NCI-H748 treated with DMSO at 0.1 percent for 48 hours (cell line): ENCODE measurements at places on chromosomes 12 and 14.

DNA sequence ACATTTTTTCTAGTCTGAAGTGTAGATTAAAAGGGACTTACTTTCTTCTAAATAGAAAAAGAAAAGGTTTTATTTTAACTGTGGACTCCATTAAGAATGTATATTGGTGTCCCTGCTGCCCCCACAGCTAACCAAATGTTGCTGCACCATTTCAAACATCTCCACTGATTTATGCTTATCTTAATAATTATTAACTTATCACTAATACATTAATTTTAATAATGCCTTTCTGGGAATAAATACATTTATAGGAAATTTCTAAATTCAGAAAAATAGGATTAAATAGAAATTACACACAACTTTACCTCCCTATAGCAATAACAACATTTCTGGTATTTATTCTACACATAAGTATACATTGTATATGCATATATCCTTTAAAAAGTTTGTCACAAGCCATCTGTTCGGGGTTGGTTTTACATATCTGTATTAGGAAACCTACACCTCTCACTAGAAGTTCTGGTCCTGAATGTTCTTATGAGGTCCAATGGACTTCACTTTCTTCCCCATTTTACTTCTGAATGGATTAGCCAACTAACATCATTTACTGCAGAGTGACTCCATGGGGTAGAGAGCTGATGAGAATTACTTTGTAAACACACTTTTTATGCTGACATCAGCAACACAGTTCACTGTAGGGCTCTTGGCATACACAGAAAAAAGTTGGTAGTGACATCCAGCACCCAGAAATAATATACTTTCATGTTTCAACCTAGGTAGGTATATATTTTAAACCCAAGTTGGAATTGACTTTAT is 9.4 kb upstream of the SELPLG start:
- DNase-seq, result no peak

GRCh38 chr14:80681651-80682050 is 259.9 kb downstream of the CEP128 start:
- DNase-seq, result no peak

GRCh38 chr12:130334399-130334798 is 3.3 kb upstream of the PIWIL1 start:
- no peak for DNase-seq

GRCh38 chr12:4685317-4685716 is 34.9 kb upstream of the GALNT8 start:
- peak; percentile 2 for DNase-seq

GRCh38 chr14:40630471-40630870 is 976.2 kb upstream of the LRFN5 start:
- no peak for DNase-seq

- DNase-seq, result peak; percentile 49
Measured at GRCh38 chr12:95693689-95694088, 96.9 kb downstream of the NTN4 start.

- DNase-seq, result peak; percentile 67
Measured at GRCh38 chr12:42372154-42372791, 46.3 kb downstream of the PPHLN1 start.

GRCh38 chr14:51609955-51610283 is 41.8 kb upstream of the FRMD6 start:
- no peak for DNase-seq

GRCh38 chr14:51244591-51244990 is 4.5 kb downstream of the TMX1 start:
- DNase-seq, result no peak

- no peak for DNase-seq
Measured at GRCh38 chr12:119578112-119578511, 15.5 kb upstream of the TMEM233 start.

DNA sequence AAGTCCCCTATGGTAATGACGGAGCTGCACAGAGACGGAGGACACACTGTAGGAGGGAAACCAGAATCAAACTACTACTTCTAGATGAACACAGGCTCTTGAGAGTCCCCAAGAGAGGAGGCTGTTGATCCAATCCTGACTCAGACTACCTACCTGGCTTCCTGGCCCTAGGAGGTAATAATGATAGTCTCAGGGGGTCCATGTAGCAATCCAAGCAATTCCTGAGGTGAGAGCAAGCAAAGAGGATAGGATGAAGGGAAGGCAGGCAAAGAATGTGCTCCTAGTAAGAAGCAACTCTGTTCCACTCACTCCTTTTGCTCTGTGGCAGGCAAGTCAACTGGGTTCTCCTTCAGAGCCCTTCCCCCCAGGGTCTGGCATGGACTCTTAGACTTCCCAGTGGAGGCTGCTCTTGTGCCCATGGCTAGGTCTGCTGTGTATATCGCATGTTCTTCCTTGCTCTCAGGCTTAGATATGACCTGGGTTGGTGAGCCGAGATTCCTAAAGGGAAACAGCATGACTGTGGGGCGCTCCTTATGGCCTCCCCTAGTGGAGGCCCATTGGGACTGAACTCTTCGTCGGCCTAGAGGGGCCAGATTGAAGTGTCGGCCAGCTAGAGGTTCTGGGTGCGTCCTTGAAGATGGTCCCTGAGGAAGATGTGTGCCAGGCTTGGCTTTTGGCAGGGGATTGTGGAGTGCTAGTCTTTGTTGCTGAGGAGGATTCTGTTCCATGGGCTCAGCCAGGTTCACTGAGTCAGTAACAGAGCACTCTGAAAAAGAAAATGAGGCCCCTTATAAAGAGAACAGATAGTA is 2.1 kb downstream of the TINF2 start:
- DNase-seq, result no peak

GRCh38 chr12:104738331-104738730 is 219.8 kb downstream of the SLC41A2 start:
- DNase-seq, result no peak

DNA sequence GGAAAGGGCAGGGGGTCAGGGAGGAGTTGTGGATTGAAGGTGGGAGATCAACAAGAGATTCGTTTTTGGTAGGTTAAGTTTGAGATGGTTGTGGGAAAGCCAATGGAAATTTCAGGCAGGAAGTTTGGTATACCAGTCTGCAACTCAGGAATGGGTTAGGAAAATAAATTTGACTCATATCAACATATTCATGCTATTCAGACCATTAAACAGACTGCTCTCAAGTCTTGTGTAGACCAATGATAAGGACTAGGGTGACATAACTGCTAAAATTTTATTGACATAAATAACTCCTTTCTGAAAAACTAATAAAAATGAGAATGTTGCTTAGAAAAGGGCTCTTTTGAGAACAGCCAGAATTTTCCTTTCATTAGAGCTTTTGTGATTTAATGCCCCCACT is 60.0 kb downstream of the PLEKHA5 start:
- no peak for DNase-seq

GRCh38 chr12:6822426-6823135 is 960 bp downstream of the GPR162 start:
- DNase-seq, result no peak

GRCh38 chr12:107332743-107333142 is 239.4 kb upstream of the CRY1 start:
- no peak for DNase-seq

DNA sequence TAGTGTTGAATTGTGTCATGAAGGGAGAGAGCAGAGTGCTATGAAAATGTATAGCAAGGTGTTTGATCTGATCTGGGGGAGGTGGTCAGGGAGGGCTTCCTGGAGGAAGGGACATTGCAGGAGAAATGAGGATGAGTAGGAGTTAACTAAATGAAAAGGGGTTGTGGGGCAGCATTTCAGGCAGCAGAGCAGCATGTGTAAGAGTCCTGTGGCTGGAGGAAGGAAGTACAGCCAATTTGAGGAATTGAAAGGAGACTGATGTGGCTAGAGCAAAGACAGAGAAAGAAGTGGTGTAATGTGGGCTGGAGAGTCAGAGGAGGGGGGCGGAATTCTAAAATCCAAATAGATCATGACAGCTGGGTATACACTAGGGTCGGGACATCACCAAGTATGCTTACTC is 20.5 kb downstream of the NPC2 start:
- no peak for DNase-seq

GRCh38 chr12:51392556-51393237 is 1.5 kb upstream of the GALNT6 start:
- no peak for DNase-seq

GRCh38 chr14:76720382-76720813 is 40.9 kb upstream of the VASH1 start:
- DNase-seq, result no peak

DNA sequence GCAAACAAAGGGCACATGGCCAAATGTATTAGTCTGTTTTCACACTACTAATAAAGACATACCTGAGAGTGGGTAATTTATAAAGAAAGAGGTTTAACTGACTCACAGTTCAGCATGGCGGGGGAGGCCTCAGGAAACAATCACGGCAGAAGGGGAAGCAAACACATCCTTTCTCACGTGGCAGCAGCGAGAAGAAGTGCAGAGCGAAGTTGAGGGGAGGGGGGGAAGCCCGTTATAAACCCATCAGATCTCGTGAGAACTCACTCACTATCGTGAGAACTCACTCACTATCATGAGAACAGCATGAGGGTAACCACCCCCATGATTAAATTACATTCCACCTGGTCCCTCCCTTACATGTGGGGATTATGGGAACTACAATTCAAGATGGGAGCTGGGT is 66.1 kb downstream of the ST8SIA1 start:
- no peak for DNase-seq

DNA sequence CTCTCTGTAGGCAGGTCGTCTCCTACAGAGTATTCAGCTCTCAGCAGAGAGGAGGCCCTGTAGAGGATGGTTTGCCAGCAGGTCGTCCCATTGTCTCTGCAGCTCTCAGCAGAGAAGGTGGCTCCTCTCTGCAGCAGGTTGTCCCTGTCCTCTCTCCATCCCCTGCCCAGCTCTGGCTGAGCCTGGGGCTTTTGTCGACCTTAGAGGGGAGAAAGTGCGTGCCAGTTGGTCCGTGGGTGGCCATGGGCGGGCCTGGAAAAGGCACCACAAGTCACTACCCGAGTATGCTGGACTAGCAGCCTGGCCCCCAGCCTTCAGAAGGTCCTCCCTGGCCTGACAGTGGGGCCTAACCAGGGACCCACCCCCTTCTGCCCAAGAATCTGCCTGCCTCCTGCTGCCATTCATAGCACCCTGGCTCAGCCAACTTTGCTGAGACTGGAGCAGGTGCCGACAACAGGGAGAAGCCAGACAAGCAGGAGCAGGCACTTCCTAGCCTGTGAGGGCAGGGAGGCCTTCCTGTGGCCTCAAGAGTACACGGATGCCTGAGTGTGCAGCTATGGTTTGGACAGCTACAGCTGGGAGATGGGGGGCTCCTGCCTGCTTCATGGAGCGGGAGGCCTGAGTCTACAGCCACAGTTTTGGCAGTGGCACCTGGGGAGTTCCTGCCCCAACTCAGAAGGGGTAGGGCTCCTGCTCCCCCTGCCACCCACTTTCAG is 59.7 kb upstream of the KCNH3 start:
- no peak for DNase-seq

DNA sequence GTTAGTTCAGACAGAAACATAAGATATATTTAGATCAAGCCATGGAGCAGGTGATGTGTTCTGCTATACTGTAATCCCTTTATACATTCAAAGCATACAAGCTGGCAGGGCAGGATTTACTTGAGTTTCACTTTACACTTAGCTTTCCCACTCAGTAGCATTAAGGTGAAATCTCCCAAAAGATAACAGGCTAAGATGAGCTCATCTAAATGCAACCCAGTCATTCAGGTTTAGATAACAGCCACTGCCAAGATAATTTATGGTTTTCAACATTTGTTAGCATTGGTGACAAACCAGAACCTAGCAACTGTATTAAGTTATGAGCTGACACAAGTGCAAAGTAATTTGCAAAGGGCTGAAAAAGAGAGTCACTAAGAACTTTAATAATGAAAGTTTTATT is 925.1 kb upstream of the ATXN7L3B start:
- no peak for DNase-seq

DNA sequence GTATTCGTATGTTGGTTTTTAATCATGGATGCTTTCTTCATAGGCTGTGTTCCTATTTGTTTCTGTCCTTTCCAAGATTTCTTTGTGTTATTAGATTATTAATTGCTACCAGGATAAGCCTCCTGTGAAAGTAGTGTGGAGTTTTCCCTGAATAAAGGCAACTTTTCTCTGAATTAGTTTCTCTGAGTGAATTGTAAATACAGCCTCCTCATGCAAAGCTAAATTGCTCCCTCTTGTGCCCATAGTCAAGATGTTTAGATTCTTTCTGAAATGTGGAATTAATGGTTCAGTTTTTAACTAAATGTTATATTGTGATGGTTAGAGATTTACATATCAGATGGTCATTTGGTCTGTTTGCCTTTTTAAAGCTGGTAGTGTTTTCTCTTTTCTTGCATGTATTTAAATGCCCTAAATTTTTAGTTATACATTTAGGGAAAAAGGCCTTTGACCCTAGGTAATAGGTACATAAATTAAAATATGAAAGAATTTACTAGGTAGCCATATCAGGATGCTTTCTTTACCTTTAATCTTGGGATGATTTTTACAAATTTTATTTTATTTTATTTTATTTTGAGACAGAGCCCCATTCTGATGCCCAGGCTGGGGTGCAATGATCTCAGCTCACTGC is 8.9 kb downstream of the APAF1 start:
- peak; percentile 39 for DNase-seq

DNA sequence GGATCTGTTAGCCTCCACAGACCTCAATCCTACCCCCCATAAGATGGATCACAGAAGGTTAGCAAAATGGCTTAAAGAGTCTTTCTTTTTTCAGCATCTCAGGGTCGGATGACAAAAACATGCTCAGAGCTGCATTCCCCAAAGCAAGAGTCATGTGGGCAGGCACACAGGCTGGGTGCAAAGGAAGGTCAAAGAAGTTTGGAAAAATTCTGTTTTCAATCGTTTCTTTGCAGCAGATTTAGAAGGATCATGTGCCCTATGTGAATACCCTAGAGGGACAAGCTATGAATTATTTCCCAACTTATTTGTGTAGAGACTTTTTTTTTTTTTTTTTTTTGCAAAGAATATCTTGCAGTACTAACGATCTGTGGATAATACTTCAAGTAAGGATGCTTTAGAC is 845.4 kb downstream of the VRK1 start:
- no peak for DNase-seq

GRCh38 chr12:116516657-116517056 is 42.5 kb upstream of the MAP1LC3B2 start:
- DNase-seq, result no peak

DNA sequence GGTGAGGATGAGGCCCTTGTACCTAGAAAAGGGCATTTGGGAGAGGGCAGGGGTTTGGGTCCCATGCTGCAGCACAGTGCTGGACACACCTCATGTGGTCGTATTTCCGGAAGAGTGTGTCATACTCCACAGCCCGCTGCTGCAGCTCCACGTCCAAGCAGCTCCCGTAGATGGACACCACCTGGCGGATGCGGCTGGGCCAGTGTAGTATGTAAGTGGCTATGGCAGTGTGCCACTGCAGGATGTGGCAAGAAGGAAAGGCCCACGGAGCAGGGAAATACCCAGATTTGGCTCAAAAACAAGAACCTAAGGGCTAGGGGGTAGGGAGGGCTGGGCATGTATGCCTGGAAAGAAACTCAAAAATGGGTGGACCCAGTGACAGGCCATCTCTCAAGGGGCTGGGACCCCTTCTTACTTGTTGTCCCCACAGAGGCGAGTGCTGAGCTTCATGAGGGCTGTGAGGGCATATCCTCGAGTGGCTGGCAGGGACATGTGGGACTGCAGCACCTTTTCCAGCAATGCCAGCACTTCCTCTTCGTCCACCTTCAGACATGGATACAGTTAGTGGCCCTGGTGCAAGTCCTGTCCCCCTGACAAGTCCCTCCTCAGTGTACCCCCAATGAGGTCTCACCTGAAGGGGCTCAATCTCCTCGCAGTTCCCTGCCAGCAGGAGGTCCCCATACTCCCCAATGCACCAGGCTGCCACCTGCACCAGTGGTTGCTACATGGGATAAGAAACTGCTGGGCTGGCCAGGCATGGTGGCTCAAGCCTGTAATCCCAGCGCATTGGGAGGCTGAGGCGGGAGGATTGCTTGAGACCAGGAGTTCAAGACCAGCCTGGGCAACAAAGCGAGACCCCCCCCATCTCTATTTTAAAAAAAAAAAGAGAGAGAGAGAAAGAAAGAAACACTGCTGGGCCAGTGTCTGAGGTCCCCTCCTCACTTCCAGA is 5.4 kb downstream of the AP1G2 start:
- DNase-seq, result no peak
